ENCODE measurements at places on chromosomes 6 and 20.
A peak's percentile ranks its signal among the peaks of the same experiment; 100 is the strongest.

DNA sequence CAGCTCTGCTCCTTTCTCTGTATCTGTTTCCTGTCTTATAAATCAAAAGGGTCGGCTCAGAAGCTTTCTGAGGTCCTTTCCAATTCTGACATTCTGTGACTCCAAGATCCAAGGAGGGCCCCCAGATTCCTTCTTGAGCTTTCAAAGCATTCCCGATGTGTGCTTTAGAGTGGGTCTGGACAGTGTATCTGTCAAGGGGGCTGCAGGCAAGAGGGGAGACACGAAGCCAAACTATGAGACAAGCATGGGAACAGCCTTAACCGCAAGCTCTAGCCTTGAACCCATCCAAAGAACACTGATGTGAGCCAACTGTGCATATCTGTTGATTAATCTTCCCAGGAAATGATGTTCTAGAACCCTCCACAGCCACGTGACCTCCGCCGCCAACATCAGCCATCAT is 73.8 kb downstream of the TSHZ2 start:
- no peak for DNase-seq

- no peak for DNase-seq
These were observed 33.7 kb upstream of the PPP1R3G start for GRCh38 chr6:5051394-5051793.

- peak; percentile 51 for DNase-seq
These were observed 6.6 kb downstream of the TRIM15 start for GRCh38 chr6:30169658-30170614.

GRCh38 chr20:61037498-61037897 is 214.6 kb upstream of the CDH4 start:
- DNase-seq, result no peak

DNA sequence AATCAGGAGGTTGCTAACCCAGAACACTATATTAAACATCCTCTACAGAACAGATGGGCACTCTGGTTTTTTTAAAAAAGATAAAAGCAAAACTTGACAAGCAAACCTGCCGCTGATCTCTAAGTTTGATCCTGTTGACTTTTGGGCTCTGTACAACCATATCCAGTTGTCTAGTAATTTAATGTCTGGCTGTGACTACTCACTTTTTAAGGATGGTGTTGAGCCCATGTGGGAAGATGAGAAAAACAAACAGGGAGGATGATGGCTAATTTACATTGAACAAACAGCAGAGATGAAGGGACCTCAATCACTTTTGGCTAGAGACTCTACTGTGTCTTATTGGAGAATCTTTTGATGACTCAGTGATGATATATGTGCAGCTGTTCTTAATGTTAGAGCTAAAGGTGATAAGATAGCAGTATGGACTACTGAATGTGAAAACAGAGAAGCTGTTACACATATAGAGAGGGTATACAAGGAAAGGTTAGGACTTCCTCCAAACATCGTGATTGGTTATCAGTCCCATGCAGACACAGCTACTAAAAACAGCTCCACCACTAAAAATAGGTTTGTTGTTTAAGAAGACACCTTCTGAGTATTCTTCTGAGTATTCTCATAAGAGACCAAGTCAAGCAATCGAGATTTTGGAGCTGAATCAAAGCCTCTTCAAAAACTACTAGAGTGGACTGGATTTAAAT is 201.2 kb upstream of the SHLD1 start:
- no peak for DNase-seq

DNA sequence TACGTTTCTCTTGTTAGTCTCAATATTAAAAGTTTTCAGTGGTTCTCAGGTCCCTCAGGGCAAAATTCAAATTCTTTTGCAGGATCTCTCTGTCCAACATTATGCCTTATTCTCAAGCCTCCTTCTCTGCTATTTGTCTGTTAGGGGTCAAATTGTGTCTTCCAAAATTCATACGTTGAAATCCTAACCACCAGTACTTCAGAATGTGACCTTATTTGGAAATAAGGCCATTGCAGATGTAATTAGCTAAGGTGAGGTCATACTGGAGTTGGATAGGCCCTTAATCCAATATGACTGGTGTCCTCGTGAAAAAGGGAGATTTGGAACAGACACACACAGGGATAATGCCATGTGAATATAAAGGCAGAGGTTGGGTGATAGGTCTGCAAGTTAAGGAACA is 64.1 kb upstream of the ADGRF1 start:
- no peak for DNase-seq

- no peak for DNase-seq
These were observed 432.7 kb downstream of the TFAP2A start for GRCh38 chr6:9982215-9982614.

GRCh38 chr6:156865019-156865629 is 87.9 kb downstream of the ARID1B start:
- DNase-seq, result no peak

GRCh38 chr6:135094403-135094821 is 39.8 kb upstream of the HBS1L start:
- no peak for DNase-seq

- no peak for DNase-seq
These were observed 31.3 kb upstream of the AFDN start for GRCh38 chr6:167795321-167795811.

- no peak for DNase-seq
These were observed 136.9 kb upstream of the SGK1 start for GRCh38 chr6:134454794-134455193.

- DNase-seq, result no peak
These were observed 521.4 kb upstream of the JAG1 start for GRCh38 chr20:11195169-11195568.

All from Ammon's horn (tissue), 1 donor.